Dorsolateral prefrontal cortex (tissue), 122 donors: ENCODE measurements at places on chromosomes 3 and 15.

- DNase-seq = no peak
Observed at GRCh38 chr3:29324180-29324651, 43.3 kb downstream of the RBMS3 start.

- DNase-seq = no peak
Observed at GRCh38 chr3:36221975-36222374, 158.3 kb upstream of the STAC start.

DNA sequence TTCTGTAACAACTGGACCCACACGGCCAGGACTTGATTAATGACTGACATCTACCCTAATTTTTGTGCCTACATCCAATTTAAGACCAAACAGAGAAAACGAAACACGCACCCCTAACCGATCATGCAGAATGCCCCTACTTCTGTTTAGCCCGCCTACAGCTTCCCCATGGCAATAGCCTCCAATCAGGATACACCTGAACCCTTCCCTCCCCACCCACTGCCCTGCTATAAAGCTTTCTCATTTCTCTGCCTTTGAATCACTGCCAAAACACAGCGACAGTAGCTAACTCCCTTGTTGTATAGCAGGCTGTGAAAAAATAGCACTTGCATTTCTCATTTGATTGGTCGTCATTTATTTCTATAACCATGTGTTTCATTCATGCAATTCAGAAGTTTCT, 45.2 kb upstream of the DPPA4 start:
- DNase-seq = no peak

GRCh38 chr15:94127006-94127405, 104.4 kb upstream of the MCTP2 start:
- DNase-seq = no peak

DNA sequence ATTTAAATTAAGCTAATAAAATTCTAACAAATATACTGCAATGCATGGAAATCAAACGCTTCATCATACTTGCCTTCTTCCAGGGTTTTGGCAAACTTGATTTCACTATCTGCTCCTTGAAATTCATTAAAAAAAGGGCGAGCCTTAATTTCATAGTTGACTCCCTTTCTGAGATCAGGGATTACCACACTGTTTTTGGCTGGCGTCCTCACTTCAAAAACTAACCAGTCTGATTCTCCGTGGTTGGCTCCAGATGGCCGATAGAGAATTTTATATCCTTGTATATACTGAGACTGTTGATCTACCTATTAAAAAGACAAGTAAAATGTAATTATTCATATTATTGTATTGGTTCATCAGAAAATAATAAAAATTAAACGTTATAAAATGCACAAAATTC, 1106.8 kb downstream of the ROBO1 start:
- DNase-seq = no peak

DNA sequence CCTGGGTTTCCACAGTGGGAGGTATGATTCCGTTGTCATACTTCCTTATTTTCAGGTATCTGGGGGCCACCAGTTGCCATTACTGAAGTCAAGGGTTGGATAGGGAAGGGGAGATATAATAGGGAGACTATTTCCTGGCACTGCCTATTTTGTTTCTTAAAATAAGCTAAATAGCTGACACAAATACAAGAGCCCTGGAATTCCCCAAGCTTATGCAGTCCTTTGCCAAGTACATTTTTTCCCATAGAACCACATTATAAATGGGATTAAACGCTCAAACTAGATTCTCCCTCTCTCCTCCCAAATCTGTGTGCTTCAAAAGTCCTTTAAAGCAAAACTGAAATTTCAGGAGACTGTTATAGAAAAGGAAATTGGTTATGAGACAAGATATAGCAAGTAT, 68.7 kb downstream of the AP4E1 start:
- no peak for DNase-seq

DNA sequence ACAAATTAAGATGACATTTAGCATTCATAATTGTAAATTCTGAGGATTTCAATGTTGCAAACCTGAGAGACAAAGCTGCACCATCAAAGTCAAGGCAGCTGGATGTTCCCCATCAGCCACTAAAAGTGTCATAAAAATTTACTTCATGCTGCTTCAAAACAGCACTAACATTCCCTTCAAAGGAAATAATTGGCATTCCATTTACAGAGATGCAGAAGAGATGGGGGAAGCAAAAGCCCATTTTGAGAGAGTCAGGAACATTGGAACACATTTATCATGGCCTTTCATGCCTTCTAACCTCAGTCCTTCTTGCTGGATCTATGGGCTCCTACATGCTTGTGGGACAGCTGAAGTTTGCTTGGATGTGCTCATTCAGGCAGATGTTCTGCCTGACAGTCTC, 6.4 kb upstream of the TMEM158 start:
- DNase-seq = no peak

DNA sequence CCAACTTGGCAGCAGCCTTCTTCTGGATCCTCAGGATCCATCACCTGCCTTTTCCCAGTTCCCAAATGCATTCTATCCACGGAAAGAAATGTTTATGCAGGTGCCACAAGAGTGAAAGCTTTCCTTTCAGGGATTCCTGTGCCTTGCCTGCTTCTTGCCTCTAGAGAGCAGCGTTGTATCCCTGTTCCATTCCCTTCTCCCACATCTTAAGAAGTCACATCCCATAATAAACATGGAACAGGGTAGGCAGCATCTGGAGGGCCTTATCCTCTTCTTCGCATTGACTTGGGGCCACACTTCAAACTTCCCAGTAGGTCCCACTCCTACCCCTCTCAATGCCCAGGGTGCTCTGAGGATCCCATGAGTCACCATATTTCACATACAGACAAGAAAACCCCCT, 72.7 kb upstream of the DCLK3 start:
- no peak for DNase-seq

DNA sequence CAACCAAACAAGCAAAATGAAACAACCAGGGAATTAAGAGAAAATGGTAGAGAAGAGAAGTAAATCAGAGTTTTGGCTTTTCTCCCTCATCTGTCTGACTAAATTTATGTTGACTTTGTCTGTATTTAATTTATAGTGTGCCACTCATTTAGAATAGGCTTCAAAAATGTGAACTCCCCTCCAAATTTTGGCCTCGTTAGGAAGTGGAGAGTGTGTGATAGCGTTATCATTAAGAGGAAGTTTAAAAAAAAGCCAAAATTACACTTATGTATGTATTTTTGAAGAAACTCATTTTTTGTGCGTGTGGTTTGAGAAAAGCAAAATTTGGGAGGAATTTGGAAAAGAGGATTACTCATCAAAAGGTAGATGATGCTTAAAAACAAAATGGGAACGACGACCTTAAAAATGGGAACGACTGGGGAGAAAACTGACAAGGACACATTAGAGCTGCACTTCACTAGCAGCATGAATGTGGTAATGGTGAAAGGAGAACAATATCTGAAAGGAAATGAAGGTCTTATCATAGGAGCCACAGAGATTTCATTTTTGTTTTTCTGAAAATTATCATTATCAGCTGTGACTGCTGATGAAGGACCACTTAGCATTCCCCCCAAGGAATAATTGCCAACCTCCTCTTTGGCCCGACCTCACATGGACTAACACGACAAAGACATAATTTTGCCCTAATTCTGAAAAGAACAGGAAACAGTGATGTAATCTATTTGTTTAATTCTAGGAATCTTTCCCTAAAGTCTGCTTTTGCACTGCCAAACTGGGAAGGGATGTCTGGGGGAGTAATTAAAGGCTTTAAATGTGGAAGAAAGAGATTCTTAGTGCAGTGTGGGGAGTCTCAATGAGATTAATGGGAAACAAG, 163.2 kb upstream of the P2RY1 start:
- DNase-seq = no peak

- DNase-seq = peak; percentile 55
Observed at GRCh38 chr3:46368569-46368968, 2.2 kb upstream of the CCR5 start.

DNA sequence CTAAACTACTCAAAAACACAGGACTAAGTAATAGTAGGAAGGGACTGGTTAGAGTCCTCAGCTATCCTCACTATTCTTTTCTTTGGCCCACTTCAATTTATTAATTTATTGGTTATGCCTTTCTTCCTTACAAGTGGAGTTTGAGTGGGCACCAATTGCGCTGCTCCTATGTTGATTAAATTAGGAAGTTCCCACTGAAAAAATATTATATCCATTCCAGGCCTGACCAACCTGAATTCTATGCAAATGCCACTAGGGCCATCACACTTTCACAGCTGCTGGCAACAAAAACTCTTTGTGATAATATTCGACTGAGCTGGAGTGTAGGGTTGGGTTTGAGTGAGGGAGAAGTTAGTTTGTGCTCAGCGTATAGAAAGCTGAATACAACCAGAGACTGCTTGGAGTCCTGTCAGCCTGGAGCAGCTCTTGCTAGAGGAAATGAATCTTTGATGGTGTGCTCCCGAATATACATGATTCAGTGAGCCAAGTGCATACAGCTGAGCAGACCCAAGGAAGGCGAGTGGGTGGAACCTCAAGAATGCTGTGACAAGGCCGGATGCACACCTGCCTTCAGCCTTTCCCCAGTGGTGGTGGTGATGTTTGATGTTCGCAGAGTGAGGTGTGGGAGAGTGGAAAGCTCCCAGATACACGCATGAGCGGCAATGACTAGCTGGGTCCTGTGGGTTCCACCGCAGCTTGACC, 1.5 kb downstream of the ARHGEF3 start:
- no peak for DNase-seq

DNA sequence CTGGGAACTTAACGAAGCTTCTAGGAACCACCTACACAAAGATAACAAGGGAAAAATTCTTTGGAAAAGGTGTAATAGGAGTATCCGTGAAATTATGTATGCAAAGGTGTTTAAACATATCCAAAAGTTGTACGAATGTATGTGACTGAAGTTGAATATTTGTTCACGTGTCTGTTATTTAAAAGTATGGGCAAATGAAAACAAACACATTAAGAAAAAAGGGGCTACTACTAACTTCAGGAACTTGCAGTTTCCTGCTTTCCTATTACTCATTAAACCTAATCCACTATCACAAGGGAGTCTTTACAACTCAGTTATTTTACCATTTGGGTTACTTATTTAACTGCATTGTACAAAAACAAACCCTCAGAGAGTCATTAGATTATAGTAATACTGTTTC, 33.9 kb upstream of the GRAMD1C start:
- no peak for DNase-seq

- no peak for DNase-seq
Observed at GRCh38 chr3:135382621-135383020, 582.9 kb upstream of the PPP2R3A start.

DNA sequence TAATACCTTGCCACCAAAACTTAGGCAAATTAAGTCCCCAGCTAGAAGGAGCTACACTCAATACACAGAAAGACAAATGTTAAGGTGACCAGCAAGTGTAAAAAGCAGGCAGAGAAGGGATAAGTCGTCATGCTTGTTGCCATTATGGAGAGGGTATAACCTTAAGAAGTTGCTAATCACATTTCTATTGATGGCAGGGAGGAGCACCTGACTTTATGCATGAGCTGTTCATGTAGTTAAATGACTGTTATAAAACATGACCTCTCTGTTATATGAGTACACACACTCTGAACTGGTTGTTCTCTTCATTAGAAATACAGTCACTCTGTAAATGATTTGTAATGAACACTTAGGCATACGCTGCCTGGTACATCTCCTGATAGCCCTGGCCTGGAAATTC, 6.6 kb upstream of the CCNL1 start:
- no peak for DNase-seq

GRCh38 chr3:25904206-25904605, 114.3 kb downstream of the OXSM start:
- DNase-seq = no peak

- no peak for DNase-seq
Observed at GRCh38 chr3:81740731-81741130, 20.7 kb downstream of the GBE1 start.

- peak; percentile 62 for DNase-seq
Observed at GRCh38 chr15:98442379-98442833, 205.9 kb upstream of the IGF1R start.

GRCh38 chr15:26325495-26325894, 447.4 kb downstream of the GABRB3 start:
- no peak for DNase-seq

- no peak for DNase-seq
Observed at GRCh38 chr3:5294356-5294755, 106.8 kb downstream of the EDEM1 start.

DNA sequence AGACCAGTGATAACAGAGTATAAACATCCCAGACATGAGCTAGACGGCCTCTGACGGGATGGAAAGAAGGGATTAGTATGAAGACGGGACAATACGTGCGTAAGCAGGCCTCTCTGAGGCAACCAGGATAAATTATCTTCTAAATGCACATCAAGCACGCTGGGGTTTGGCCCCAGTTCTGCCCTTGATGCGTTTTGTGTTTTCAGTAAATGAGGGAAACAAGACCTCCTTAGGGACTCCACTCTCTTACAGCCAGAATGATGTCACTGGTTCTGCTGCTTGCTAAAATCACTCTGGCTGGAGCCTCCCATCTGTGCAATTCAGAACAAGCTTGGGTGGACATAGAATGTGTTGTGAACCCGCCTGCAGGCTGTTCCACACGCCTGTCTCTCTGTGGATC, 156.0 kb upstream of the MCTP2 start:
- no peak for DNase-seq

GRCh38 chr3:27827041-27827440, 104.9 kb upstream of the EOMES start:
- DNase-seq = no peak

DNA sequence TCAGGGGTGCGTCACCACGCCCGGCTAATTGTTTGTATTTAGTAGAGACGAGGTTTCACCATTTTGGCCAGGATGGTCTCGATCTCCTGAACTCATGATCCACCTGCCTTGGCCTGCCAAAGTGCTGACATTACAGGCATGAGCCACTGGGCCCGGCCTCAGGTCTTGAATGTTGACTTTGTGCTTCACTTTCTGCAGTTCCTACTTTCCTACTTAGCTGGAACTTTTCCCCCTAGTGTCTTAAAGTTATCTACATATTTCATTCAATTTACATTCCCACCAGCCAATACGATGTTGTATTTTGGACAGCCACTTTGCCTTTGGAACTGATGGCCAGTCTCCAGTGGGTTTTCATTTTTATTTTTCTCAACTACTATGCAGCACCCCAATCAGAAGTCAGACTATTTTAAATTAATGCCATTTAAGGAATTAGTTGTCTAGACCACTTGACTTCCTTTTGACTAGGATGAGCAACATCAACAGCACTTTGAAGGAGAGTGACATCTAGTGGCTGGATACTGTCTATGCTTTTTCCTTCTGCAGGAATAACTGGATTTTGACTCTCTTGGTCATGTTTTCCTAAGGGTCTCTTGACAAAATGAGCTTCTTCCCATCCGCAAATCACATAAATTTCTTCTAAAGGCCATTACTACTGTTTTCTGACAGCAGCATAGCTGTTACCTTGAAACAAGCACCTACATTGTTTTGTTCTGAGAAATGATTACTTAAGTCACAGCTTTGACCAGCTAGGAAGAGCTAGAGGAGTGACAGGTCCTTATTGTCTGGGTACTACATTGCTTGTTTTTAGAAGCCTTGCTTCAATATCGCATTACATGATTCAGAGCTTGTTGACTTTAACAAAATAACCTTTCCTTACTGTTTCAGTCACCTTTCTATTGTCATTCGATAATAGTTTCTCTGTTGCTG, 140.2 kb downstream of the ITPR1 start:
- no peak for DNase-seq

- no peak for DNase-seq
Observed at GRCh38 chr3:118974356-118975097, 60.1 kb downstream of the IGSF11 start.

GRCh38 chr3:54863366-54863765, 64.5 kb downstream of the LRTM1 start:
- DNase-seq = no peak

GRCh38 chr3:9552252-9552999, 1.2 kb downstream of the LHFPL4 start:
- DNase-seq = no peak

- no peak for DNase-seq
Observed at GRCh38 chr3:152283492-152284381, 15.0 kb downstream of the MBNL1 start.
